Upper lobe of right lung (tissue), 1 donor: ENCODE measurements at places on chromosomes 1 and 21. TPM values are rescaled to one million over a fixed set of nuclear protein-coding genes. Genes with fewer than 3 reads are reported as not detected.

The FAM72A gene
- 4.4 TPM for total RNA-seq

GRCh38 chr1:64511044-64511443 is 41.1 kb downstream of the CACHD1 start:
- H3K27me3 ChIP-seq = no peaks in the 10 kb centered on the region
- H3K4me1 ChIP-seq = peaks cover 35% of the 10 kb centered on the region
- DNase-seq = no peak
- H3K36me3 ChIP-seq = no peaks in the 10 kb centered on the region
- H3K4me3 ChIP-seq = no peak overlapping the region

- H3K4me3 ChIP-seq = no peak overlapping the region
- peak overlapping the region; percentile 63 for H3K27ac ChIP-seq
- no peaks in the 10 kb centered on the region for H3K27me3 ChIP-seq
Measured at GRCh38 chr1:109499661-109500536, 6.0 kb downstream of the CYB561D1 start.

DNA sequence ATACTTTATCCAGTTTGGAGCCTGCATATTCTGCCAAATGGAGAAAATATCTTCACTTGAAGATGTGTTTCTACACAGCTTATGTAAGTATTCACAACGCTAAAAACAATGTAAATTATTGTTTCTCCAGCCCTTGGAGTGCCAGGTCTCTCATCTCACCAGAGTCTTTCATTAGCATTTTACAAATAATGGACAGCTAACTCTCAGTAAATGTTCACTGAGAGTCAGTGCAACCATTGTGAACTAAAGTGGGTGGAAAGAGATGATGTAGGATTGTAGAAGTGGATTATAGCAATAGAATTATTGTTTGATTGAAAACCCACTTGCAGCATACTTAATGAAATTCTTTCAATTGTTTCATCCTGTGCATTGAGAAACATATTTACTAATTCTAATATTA is 8.3 kb upstream of the FAM177B start:
- no peak for DNase-seq
- H3K4me1 ChIP-seq = no peaks in the 10 kb centered on the region
- no peaks in the 10 kb centered on the region for H3K27me3 ChIP-seq
- no peak overlapping the region for H3K4me3 ChIP-seq

DNA sequence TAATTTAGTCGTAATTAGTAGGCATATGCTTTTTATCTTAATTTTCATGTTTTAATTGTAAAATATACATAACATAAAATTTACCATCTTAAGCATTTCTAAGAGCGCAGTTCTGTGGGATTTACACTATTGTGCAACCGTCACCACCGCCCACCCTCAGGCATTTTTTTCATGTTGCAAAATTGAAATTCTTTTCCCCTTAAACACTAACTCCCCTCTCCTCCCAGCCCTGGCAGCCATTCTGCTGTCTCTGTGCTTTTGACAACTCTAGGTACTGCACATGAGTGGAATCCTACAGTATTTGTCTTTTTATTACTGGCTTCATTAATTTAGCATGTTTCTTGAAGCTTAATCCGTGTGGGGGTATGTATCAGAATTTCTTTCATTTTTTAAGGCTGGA is 7.8 kb downstream of the PIK3CD start:
- H3K36me3 ChIP-seq = no peaks in the 10 kb centered on the region
- peaks cover 10% of the 10 kb centered on the region for H3K4me1 ChIP-seq
- no peaks in the 10 kb centered on the region for H3K27me3 ChIP-seq
- H3K27ac ChIP-seq = no peak overlapping the region
- no peak for DNase-seq

The GJA4 gene
- 20.0 TPM for total RNA-seq

GRCh38 chr1:8663090-8663802 is 154.2 kb downstream of the RERE start:
- peaks cover 76% of the 10 kb centered on the region for H3K4me1 ChIP-seq
- no peak overlapping the region for H3K4me3 ChIP-seq
- no peak for DNase-seq
- H3K36me3 ChIP-seq = no peaks in the 10 kb centered on the region
- H3K27ac ChIP-seq = no peak overlapping the region

- no peak for DNase-seq
- H3K36me3 ChIP-seq = no peaks in the 10 kb centered on the region
- no peak overlapping the region for H3K4me3 ChIP-seq
Measured at GRCh38 chr1:70072231-70072751, 133.1 kb downstream of the LRRC40 start.
